Stimulated activated CD4-positive, alpha-beta T cell treated with anti-CD3 and anti-CD28 coated beads, Interleukin-1b, Interleukin-23, amount 100 ng/mL, for 1 hour (primary cell): ENCODE measurements at places on chromosomes 5 and 9.

DNA sequence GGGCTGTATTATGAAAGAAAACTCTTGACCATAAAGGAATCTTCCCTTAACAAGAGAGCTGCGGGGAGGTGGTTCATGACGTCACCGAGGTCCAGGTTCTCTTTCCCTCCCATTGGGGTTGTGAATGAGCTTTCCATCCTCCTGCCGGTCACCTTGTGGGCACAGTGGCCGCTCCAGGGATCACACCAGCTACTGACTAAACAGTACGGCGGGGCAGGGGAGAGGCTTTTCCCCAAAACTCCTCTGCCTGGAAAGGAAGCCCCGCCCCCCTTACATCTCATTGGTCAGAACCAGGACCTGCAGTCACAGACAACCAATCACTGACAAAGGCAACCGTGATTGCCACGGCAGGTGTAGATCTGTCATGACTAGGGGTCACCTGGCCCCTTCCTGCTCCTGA is 35.6 kb downstream of the ROR2 start:
- no peak for DNase-seq

DNA sequence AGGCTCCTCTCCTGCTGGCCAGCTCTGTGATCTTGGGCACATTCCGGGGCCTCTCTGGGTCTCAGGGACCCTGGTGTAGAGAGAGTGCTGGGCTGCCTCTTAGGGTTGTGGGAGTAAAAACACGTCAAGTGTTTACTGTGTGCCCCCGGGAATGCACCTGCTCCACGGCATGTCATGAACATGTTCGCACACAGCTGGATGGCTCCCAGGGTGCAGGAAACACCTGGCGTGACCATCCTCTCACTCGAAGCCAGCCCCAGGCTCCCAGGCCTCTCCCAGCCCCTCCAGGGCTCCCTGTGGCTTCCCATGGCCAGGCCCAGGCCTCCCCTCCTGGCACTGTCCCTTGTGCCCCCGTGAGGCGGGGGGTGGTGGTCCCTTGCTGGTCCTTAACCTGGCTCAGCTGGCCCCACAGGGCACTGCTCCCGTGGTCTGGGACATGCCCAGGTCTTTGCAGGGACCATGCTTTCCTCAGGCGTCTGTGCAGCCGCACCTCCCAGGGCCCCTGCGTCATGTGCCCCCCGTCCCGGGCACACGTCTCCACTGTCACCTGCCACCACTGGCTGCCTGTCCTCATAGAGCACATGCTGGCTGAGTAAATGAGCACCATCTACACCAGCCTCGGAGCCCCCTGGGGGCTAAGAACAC is 44.9 kb downstream of the SLC6A3 start:
- no peak for DNase-seq

DNA sequence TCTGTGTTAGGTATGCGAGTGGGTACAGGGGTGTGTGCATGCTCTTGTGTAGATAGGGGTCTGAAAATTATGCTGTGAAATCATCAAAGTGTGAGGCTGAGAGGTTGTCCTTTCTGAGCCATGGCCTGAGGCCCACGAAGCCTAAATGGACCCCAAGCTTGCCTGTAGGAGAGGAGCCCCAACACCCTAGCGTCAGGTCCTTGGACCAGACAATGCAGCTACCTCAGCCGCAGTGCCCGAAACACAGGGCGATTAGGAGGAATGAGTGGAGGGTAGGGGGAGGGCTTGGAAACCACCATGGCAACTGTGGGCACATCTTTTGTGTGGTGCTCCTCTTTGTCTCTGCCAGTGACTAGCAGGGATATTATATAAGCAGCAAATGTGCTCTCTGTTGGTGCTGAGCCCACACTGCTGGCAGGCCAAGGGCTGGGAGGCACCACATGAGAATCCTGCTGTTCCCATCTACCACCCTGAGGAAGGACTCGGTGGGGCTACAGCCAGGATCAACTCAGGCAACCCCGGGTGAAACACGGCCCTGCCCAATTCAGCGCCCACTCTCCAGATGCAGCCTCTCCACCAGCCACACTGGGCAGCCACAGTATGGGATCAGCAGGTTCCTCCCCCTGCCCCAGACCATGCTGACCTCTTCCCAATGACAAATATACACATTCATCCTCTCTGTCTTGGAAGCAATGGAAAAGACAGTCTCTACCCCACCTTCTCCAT is 84.6 kb upstream of the FSTL4 start:
- no peak for DNase-seq

DNA sequence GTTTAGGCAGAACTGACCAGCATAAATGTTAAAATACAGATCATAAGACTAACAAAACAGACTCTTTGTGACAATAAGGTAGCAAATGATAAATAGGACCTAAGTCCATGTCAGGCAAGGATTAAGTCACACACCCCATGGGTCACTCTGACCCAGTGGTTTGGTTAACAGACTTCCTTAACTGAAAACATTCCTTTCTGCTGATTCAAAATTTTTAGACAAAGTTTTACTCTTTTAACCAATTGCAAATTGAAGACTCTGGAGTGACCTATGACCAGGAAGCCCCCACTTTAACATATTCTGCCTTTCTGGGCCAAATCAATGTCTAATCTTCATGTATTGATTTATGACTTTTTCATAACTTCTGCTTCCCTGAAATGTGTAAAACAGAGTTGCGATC is 4.9 kb upstream of the NXNL2 start:
- no peak for DNase-seq

GRCh38 chr9:130845901-130846481 is 10.9 kb downstream of the ABL1 start:
- no peak for DNase-seq

- DNase-seq, result no peak
These were observed 295.9 kb downstream of the NFIB start for GRCh38 chr9:14018081-14018480.

DNA sequence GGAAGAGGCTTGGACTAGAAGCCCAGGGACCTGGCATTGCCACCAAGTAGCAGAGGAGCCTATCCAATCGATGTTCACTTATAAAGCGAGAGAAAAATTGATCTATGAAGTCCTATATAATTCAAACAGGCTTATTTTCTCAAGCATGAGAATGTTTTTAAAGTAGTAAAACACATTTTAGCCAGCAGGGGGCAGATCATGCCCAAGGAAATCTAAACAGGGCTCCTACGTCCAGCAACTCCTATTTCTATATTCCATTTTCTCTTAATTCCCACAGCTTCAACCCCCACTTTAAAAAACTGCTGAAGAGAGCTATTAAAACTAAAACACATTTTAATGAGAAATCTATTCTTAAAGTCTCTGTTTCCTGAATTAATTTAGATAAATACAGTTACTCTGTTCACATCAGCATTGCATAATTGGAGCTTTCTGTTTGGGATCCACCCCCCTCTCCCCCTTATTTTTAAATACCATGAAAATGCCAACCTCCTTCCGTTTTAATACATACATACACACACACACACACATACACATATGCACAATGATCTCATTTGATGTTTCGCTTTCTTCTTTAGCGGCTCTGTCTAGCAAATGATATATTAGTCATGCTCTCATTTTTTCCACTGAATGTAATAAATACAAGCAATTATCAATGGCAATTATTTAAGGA is 144.9 kb downstream of the MYO10 start:
- no peak for DNase-seq

DNA sequence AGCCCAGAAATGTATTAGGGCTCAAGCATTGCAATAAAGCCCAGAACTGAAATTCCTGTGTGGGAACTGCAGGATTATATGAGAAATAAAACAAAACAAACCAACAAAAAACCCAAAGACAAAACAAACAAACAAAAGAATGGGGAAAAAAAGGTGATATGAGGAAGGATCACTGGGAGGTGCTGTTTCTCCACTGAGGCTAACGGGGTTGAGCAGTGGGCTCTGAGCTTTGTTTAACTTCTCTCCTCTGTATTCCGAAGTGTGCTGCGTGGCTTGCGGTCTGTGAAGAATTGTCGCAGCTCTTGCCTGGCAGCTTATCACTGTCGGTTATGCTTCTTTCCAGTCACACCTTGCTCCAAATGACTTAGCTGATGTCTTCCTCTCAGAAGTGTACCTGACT is 106.3 kb downstream of the TENT4A start:
- no peak for DNase-seq

- no peak for DNase-seq
These were observed 33.3 kb downstream of the MTRR start for GRCh38 chr5:7902201-7902600.

- no peak for DNase-seq
These were observed 4.3 kb upstream of the SLC22A5 start for GRCh38 chr5:132365213-132365612.

DNA sequence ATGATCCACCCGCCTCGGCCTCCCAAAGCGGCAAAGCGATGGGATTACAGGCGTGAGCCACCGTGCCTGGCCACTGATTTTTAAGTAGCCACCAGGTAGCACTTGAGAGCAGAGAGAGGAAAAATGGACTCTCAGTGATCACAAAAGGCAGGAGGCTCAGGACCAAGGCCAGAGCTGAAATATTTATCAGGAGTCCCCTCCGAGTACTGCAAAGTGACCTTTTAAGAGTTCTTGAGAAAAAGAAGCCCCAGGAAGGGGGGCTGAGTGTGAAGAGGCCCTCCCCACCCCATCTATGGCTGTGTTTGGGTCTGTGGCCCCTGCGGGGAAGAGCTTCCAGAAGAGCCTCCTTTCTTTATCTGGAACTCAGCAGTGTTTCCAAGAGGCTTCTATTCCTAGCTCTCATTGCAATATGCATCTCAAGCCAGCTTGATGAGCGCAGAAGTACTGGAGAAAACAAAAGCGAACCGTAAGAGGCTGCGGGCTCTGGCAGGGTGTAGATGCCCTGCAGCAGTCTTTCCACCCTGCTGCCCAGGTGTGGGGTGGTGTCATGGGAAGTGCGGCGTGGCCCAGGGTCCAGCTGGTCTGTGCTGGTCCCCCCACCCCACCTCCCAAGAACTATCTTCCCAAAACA is 75.5 kb upstream of the CDK20 start:
- DNase-seq, result no peak

- DNase-seq, result no peak
These were observed 5.8 kb upstream of the IFNA1 start for GRCh38 chr9:21434202-21435014.

GRCh38 chr9:127790094-127790855 is 4.4 kb downstream of the CDK9 start:
- DNase-seq, result no peak

GRCh38 chr9:134265078-134265477 is 61.2 kb upstream of the RXRA start:
- no peak for DNase-seq

DNA sequence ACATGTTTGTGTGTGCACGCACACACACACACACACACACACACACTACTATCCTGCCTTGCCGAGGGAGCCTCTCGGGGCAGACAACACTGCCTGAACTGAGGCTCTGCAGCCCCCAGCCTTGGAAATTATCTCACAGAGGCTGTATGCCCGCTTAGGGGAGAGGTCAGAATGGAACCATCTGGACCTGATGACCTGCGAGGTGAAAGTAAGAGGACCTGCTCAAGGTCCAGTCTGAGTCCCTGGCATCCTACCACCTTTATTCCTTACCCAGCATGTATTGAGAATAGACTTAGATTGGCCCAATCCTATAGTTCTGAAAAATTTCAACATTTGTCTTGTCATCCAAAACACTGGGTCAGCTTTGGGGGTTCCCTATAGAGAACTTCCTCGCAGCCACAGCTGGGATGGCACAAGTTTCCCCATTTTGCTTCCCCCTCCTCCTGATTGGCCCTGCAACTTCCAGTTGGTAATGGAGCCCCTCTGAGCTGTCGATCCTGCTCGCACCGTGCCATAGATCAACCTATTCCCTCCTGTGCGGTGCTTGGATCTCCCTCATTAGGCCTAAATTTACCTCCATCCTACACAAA is 10.2 kb downstream of the MVB12B start:
- no peak for DNase-seq

DNA sequence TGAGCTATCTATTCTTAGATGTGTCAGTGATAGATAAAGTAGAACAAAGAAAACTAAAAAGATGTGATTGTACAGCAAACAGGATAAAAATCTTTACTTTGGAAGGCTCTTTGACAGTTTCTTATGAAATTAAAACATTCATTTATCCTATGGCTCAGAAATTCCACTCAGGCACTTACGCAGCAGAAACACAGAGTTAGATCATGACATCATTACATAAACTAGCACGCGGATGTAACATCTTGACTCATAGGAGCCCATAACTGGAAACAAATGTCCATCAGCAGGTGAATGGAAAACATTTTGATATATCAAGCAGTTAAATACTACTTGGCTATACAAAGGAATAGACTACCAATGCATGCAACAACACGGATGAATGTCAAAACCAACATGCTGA is 45.3 kb downstream of the ICE1 start:
- no peak for DNase-seq

DNA sequence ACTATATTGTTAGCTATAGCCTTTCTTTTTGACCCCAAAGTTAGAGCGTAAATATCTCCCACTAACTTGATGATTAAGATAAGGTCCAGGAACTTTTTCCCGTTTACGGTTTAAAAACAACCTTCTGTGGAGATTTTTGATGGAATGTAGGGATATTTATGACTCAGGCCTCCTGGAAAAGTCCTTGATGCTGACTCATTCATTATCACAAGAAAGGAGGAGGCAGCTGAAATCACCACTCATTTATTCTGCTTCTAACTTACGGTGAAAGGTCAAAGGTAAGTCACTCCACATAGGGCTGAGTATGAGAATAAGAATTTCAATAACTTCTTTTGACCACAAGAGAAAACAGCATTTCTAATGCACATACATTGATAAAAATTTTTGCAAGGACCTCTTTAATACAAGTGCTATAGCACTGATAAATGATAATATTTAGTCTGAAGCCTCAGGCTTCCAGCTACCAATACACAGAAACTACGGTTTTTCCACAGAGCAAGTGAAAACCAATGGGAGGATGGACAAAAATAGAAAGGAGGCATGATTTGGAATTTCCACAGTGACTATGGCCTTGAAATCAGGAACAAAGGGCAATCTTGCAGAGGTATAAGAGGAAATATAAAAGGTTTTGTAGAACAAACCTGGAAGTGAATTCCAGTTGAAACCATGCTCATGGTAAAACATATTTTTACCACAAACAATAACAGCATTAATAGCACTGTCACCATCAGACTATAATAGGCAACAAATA is 146.5 kb downstream of the PPP2R2B start:
- DNase-seq, result no peak

GRCh38 chr5:36769129-36769770 is 107.3 kb upstream of the NIPBL start:
- no peak for DNase-seq

GRCh38 chr5:116651653-116652052 is 77.0 kb upstream of the SEMA6A start:
- DNase-seq, result no peak
